Right lung (tissue), 10 donors: ENCODE measurements at places on chromosomes 7 and 10.

GRCh38 chr10:128522551-128523308 lies 396.5 kb upstream of the MKI67 start:
- DNase-seq: no peak

- no peak for DNase-seq
These were observed 182.9 kb upstream of the SHH start for GRCh38 chr7:155995183-155995612.

GRCh38 chr7:107971613-107972012 lies 31.3 kb downstream of the LAMB1 start:
- no peak for DNase-seq

DNA sequence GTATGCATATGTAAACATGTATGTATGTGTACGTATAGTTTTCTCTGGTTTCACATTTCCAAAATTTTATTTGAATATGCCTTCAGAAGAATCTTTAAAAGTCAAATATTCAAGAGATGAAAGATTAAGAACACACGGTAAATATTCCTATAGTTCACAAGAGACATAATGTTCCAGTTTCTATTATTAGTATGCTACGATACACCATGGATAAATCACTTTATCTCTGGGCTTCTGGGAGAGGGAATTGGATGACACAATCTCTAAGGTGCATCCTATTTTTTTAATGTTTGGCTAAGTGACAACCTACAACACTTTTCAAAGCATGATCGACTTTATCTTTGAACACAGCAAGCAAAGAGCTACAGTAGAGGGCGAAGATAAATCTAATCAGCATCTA lies 13.8 kb downstream of the TM9SF3 start:
- no peak for DNase-seq

- DNase-seq: no peak
These were observed 59.6 kb upstream of the UBE3C start for GRCh38 chr7:157079116-157079515.

GRCh38 chr10:77562742-77563141 lies 74.9 kb downstream of the KCNMA1 start:
- no peak for DNase-seq

DNA sequence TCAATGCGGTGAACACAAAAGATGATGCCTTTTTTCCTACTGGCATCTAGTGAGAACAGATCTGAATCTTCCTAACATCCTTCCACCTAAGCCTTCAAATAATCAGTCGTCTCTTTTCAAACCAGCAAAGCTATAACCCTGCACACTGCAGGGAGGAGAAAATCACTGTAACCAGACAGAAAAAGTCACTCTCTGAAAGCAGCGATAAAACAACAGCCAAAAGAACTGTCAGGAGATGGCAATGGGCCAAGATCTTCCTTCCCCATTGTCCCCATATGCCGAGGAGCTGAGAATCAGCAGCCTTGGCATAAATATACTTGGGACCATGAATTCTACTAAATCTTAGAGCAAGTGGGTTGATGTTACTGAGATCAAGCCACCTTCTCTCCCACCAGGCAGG lies 13.1 kb downstream of the FZD9 start:
- DNase-seq: no peak

GRCh38 chr7:1536743-1537534 lies 6.4 kb downstream of the MAFK start:
- DNase-seq: peak; percentile 91
